ENCODE measurements at places on chromosomes 5 and 9.

- no peak for DNase-seq
Observed at GRCh38 chr9:120998111-120998510, 52.0 kb downstream of the C5 start.

GRCh38 chr9:107223381-107223780 is 59.7 kb upstream of the RAD23B start:
- DNase-seq = no peak

- DNase-seq = no peak
Observed at GRCh38 chr5:82523633-82524032, 245.5 kb upstream of the RPS23 start.

- DNase-seq = no peak
Observed at GRCh38 chr9:95135756-95136155, 181.8 kb downstream of the FANCC start.

DNA sequence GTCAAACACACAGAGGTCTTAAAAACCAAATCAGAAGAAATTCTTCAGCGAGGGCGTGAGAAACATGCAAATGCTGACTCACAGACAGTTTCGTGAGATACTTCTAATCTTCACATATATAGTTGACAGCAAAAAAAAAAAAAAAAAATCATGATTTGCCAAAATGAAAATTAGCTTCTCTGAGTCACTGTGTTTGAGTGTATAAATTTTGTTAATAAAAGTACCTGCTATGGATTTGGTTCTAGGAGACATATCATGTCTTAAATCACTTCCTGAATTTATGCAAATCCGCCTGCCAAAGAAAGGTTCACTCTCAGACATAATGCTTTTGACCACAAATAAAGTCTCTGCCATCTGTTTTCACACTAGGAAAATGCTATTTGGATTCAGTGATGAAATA is 114.3 kb downstream of the SLC1A3 start:
- no peak for DNase-seq

GRCh38 chr5:6048746-6049145 is 329.6 kb downstream of the MED10 start:
- no peak for DNase-seq

DNA sequence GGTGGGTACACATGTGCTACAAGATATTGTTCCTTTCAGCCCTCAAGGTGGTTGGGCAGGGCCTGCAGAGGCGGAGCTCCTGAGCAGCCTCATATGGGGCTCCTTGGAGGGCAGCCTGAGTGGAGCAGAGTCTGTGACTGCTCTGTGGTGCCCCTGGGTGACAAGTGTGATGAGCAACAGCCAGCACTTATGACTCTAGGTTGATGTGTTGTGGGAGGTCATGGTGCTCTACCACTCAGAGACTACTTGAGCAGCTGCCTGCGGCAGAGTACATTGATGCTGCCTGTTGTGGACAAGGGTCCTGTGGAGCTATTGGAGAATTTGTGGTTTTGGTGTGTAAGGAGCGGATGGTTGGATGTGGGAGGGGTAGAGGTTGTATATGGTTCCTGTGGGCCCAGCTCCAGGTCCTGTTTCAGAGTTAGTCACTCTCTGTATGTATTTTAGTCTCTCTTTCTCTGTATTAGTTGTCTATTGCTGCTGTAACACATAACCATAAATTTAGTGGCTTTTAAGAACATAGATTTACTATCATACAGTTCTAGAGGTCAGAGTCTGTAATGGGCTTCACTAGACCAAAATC is 141.3 kb downstream of the SREK1 start:
- no peak for DNase-seq

GRCh38 chr5:168707716-168708695 is 128.8 kb upstream of the PANK3 start:
- no peak for DNase-seq
